ENCODE measurements at places on chromosomes 5 and 9.

GRCh38 chr5:128904805-128905567, 60.3 kb upstream of the SLC27A6 start:
- no peak for DNase-seq

DNA sequence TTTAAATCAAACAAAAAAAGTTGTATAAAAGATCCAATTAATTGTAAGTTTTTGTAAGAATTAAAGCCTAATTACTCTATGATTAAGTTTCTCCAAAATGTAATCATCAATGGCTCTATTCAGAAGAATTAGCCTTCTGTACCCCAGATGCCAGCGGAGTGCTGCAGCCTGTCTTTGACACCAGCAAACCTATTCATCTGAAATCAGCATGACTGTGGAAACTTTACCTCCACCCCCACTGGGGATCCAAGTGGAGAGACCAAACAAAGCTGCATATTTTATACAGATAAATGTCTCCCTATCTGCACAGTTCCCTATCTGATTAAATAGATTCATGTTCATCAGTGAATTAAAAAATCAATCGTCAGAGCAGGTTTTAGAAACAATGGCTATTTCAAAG, 426.8 kb downstream of the KIAA0825 start:
- DNase-seq: no peak

- no peak for DNase-seq
Observed at GRCh38 chr9:95379630-95380029, 62.1 kb upstream of the FANCC start.

DNA sequence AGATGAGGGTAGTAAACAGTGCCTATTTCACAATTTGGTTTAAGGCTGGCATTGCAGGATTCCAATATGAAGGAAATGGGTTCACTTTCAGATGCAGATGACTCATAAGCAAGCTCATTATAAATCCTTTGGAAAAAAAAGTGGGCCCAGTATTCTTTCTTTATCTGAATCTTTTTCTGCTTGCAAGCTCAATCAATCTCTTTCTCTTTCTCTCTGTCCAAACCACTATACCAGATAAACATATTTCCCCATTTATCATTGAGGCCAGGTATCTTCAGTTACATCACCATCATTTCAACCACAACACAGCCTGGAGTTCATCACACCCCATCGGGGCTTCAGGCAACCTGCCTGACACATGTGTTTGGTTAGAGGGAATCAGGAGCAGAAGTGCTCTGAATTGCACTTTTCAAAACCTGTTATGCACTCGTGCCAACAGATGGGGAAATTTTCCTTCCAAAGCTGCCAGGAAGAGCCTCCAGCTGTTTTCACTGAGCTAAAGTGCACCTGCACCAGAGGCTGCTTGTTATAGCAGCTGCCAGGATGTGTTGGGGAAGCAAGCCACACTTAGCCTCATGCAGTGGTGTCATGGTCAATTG, 30.0 kb upstream of the MAMDC2 start:
- DNase-seq: no peak

DNA sequence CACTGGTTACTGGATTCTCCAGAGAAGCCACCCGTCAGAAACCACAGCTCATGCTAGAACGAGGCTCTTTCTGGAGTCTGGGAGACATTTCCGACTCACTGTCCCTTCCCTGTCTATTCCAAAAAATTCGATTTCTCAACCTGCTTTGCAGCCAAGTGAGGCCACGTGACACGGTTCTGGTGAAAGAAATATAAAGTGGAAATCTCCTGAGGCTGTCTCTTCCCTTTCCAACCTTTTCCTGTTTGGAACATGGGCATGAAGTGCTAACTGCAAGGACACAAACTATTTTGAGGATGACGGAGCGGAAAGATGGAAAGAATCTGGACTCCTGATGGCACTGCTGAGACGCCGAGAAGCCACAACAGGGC, 6.1 kb upstream of the PTGS1 start:
- DNase-seq: no peak

- no peak for DNase-seq
Observed at GRCh38 chr9:129278391-129279237, 100.6 kb upstream of the IER5L start.

- peak; percentile 85 for DNase-seq
Observed at GRCh38 chr5:94544031-94544650, 74.3 kb downstream of the KIAA0825 start.

DNA sequence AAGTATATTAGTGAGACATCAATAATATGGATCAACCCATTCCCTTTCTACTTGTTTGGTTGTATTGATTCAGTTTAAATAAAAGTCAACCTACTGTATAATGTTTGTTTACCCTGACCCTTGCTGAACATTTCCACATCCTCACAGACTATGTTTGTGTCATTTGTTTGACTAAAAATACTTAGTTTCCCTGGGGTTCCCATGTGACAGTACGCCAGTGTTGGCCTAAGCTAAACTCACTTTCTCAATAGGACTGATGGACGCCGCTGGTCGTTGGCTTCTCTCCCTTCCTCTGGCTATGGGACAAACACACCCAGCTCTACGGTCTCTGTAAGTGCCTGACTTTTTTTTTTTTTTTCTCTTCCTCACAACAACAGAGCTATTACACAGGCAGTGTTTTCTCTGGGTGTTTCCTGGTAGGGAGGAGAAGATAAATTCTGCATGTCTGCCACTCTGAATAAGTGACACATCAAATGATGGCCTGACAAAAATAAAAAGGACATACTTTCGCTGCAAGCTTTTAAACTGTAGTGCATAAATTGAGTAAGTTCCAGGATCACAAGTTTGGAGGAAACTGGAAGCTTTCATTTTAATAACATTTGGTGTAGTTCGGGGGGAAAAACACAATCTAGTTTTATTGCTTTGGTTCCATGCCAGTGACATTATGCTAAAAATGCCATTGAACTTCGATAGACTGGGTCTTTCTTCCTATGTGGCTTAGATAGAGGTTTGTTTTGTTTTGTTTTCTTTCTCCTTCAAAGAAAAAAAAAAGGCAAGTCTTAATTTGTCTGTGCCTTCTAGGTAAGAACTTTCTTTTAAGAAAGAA, 101.0 kb downstream of the CD180 start:
- DNase-seq: no peak

- DNase-seq: no peak
Observed at GRCh38 chr5:41835645-41836044, 34.6 kb downstream of the OXCT1 start.

DNA sequence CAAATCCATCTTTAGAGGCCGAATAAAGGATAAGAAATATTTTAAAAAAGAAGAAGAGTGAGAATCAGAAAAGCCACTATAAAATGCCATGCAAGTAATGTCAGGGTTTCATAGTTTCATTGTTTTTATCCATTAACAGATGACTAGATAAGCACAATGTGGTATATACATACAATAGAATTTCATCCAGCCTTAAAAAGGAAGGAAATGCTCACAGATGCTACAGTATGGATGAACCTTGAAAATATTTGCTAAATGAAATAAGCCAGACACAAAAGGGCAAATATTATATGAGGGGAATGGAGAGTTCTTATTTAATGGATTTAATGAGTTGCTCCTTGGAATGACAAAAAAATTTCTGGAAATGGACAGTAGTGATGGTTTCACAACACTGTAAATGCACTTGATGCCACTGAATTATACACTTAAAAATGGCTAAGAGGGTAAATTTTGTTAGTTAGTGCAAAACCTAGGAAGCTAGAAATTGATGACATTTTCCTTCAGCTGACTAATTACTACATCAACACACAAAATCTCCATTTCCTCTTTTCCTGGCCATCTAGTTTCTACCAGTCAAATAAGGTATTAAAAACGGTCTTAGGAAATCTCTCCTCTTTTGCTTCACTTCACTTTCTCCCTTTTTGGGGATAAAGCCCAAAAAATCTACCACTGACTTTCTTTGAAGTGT, 86.6 kb downstream of the GNA14 start:
- peak; percentile 3 for DNase-seq

DNA sequence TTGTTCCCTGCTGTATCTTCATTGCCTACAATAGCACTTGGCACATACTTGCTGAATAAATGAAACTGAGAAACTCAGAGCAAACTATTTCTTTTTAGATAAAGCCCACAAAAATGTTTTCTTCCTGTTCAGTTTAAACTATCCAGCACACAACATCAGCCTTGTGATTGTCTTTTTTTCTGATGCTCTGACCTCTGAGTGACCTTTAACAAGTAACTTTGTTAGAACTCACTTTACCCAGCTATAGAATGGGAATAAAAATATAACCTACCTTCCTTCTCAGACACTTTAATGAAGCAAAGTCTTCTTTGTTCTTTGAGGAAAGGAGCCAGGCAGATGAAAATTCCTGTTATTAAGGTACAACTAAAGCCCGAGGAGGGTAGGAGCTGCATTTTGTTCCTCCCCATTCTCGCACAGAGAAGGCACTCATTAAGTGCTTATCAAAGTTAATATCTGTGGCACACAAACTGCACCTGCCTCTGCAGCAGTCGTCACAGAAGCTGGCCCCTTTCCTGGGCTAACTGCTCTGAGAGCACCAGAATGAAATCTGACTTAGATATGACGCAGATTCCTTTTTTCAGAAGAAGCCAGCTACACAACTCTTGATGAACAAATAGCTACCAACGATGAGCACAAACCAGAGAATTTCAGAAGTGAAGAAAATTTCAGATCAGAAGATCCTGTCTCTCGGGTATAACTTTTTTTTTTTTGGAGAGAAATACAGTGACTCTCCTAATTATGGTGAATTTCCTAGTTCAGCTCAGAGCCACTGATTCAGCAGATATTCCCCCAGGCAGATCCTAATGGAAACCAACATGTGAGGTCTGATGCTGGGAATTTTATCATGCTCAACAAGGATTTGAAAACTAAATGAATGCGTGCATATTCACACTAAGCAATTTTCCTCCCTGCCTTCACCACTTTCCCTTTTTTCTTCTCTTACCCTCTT, 31.0 kb upstream of the NR3C1 start:
- DNase-seq: no peak

DNA sequence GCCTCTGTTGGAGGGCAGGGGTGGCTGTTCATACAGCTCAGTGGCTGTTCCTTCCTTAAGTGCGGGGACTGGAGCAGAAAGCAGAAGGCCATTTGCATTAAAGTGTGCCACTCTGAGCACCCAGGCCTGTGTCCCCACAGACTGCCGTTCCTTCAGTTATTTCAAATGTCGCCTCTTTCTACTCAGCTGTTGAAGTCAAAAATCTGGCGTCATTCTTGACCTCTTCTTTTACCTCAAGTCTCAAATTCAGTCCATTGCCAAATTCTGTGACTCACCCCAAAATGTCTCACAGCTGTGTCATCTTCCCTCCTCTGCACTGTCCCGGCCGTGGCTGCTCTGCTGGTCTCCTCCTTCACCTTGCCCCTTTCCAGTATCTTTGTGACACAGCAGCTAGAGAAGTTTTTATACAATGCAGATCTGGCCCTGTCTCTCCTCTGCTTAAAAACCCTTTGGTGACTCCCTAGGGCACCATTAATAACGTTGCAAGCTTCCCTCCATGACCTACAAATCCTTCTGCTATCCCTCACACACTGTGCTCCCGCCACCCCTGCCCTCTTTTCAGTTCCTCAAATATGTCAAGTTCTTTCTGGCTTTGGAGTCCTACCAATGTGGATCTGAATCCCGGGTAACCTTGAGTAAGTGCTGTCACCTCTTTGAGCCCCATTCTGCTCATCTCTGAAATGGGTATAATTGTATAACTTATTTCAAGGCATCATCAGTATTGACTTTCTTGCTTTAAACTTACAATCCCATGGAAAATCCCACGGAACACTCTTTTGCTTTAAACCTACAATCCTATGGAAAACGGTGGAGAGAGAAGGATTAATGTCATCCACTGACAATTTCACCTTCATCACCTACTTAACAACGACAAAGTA, 98.3 kb upstream of the BOD1 start:
- no peak for DNase-seq

- no peak for DNase-seq
Observed at GRCh38 chr5:157326440-157327005, 60.6 kb downstream of the CYFIP2 start.

DNA sequence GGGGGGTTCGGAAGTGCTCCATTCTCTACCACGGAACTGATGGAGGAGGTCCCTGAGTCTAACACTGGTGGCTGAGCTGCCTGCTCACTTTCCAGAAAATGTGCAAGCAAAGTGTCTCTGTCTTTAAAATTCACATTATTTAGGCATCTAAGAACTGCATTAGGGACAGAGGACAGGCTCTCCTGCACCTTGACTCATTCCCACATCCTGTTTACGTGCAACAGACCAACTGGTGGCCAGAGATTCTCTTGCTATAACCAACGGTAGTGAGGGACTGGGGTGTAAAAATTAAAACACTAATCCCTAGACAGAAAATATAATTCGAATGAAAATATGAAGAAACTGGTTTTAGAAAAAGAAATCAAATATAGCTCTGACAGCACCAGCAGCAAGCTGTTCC, 320.9 kb downstream of the IRX2 start:
- no peak for DNase-seq

- DNase-seq: no peak
Observed at GRCh38 chr5:77640589-77641396, 2.3 kb upstream of the OTP start.

- no peak for DNase-seq
Observed at GRCh38 chr5:120759587-120759986, 295.5 kb downstream of the PRR16 start.

DNA sequence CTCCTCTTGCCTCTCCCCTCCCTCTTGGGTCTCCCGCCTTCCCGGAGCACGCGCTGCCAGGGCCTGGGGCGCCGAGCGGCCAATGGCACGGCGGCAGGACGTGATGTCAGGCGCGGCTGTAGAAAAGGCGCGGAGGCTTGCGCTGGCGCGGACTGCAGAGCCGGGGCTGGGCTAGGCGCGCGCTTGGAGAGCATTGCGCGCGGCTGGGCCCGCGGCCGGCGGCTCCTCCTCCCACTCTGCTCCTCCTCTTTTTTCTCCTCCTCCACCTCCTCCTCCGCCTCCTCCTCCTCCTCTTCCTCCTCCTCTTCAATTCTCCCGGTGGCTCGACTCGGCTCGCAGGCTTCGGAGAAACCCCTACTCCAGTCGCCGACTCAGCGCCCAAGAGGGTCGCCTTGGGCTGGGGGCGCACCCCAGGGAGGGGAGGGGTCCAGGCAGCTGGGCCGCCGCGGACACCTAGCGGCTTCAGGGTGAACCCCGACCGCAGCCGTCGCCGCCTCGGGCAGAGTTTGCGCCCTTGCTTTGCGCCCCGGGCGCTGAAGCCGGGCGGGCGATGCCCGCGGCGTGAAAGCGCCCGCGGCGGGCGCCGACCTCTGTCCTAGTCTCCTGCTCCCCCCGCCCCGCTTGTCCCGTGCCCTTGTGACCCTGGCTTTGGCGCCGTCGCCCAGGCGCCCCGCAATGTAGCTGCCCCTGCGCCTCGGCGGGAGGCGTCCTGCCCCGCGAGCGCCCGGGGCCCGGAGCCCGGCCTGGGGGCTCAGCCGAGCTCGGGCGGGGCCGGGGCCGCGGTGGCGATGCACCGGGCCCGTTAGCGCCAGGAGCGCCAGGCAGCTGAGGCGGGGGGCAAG, at the start of gene LHX2:
Gene LHX2 (plus strand): TSS at position 309 of the 842 bp plus-strand sequence. CDS start 581 bp downstream, outside the sequence.
- no peak for DNase-seq

DNA sequence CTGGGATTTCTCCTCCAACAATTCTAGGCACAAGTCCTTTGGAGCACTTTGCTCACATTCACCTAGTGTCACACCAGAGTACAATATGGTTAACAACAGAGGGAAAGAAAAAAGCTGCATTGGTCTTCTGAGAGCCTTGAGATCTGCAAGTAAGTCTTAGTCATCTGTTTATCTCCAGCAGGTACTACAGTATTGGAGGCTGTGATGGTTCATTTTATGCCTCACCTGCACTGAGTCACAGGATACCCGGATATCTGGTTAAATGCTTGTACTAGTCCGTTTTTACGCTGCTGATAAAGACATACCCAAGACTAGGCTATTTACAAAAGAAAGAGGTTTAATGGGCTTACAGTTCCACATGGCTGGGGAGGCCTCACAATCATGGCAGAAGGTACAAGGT, 525.0 kb downstream of the NR2F1-AS1 start:
- DNase-seq: no peak

All from OCI-M1 (cell line).